ENCODE measurements at places on chromosomes 2 and 18.

DNA sequence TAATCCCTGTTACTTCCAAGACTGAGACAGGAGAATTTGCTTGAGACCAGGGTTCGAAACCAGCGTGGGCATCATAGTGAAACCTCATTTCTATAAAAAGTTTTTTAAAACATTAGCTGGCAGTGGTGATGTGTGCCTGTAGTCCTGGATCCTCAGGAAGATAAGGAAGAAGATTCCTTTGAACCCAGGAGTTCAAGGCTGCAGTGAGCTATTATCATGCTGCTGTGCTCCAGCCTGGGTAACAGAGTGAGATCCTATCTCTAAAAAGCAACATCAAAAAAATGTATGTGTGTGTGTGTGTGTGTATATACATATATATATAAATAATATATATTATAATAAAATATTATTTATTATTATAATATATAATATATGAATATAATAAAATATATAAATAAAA lies 1417.6 kb upstream of the CDH2 start:
- no peak for DNase-seq

- DNase-seq, result no peak
Measured at GRCh38 chr18:71398531-71398930, 1109.7 kb downstream of the SOCS6 start.

DNA sequence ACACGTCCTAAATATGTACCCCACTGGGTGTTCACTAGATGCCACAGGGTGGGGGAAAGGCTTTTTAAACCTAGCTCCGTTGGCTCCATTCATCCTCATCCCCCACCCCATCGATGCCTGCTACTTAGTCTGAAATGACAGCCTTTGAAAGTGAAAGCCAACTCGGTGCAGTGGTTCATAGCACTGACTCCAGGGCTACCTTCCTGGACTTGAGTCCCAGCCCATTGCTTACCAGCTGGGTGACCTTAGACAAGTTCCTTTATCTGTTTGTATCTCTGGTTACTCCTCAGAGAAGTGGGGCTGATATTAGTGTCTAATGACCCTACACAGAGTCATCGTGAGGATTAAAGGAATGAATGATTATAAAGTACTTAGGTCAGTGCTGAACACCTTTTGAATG lies 24.4 kb downstream of the EHD3 start:
- DNase-seq, result no peak

DNA sequence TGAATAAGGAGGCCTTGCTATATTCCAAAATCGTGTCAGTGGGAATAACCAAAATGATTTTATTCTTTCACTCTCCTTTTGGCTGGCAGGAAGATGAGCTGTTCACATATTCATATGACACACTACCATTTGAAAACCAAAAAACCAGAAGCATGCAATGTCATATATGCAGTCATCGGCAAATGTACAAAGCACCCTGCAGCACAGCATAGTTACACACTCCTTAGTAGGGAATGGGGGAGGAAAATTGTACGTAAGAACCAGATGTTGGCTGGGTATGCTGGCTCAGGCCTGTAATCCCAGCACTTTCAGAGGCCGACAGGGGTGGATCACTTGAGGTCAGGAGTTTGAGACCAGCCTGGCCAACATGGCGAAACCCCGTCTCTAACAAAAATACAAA lies 176.6 kb downstream of the GFPT1 start:
- DNase-seq, result no peak

- DNase-seq, result no peak
Measured at GRCh38 chr2:88885275-88885674, 193.8 kb downstream of the RPIA start.

- no peak for DNase-seq
Measured at GRCh38 chr2:8232871-8233270, 449.0 kb upstream of the ID2 start.

- DNase-seq, result no peak
Measured at GRCh38 chr2:136284226-136285119, 166.5 kb upstream of the CXCR4 start.

DNA sequence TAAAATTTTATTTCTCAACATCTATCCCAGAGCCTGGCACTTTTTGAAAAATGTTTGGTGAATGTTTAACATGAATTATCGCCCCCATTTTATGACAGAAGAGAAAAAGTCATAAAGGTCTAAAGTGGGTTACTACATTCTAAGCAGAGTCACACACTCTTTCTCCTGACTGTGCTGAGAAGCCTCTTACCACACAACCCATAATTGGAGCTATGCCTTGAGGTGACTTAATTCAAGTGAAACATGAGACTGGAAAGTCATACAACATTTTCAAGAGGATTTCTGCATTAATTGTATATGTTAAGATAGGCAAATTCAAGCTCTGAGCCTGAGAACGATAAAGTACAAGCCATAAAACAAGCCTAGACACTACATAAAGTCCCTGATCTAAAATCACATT lies 3.1 kb upstream of the DSEL start:
- DNase-seq, result no peak

DNA sequence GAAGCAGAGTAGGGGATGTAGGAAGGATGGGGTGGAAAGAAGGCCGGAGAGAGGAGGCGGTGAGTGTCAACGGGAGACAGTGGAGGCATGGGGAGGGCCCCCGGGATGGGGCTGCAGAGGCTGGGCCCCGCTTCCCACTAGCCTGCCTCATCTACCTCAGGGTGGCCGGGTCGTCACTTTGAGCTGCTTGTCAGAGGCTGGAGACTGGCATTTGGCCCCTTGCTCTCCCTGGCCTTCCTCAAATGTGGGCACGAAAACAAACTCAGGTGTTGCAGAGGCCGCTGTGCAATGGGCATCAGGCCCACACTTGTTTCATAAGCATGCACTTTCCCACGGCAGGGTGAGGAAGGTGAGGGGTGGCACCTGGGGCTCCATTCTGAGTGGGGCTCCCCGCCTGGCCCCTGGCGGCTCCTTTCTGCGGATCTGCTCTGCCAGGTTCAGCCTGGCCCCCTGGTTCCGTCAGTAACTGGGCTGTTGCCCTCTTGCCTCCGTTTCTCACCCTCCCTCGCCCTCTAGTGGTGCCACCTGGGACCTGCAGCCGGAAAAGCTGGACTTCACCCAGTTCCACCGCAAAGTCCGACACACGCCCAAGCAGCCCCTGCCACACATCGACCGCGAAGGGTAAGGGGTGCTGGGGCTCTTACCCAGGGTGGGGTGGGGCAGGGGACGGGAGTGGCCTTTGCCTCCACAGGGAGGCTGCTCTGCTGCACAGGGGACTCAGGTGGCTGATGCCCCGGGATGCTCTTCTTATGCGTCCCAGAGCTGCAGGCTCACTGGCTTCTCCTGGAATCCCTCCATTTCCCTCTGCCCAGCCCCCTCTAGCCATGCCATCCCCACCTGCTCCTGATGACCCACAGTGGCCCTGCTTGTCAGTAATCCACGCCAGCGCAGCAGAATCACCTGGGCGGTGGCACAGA lies 125.4 kb downstream of the CTIF start:
- peak; percentile 67 for DNase-seq
